Stimulated activated CD8-positive, alpha-beta memory T cell treated with anti-CD3 and anti-CD28 coated beads, Interleukin-15, amount 100 ng/mL, for 24 hours (primary cell): ENCODE measurements at places on chromosomes 6 and 20.

- no peak for DNase-seq
Observed at GRCh38 chr20:62352402-62353288, 14.5 kb downstream of the LAMA5 start.

GRCh38 chr6:119658917-119659316, 309.4 kb upstream of the MAN1A1 start:
- DNase-seq: no peak

GRCh38 chr6:71049198-71049770, 92.4 kb upstream of the B3GAT2 start:
- DNase-seq: no peak

DNA sequence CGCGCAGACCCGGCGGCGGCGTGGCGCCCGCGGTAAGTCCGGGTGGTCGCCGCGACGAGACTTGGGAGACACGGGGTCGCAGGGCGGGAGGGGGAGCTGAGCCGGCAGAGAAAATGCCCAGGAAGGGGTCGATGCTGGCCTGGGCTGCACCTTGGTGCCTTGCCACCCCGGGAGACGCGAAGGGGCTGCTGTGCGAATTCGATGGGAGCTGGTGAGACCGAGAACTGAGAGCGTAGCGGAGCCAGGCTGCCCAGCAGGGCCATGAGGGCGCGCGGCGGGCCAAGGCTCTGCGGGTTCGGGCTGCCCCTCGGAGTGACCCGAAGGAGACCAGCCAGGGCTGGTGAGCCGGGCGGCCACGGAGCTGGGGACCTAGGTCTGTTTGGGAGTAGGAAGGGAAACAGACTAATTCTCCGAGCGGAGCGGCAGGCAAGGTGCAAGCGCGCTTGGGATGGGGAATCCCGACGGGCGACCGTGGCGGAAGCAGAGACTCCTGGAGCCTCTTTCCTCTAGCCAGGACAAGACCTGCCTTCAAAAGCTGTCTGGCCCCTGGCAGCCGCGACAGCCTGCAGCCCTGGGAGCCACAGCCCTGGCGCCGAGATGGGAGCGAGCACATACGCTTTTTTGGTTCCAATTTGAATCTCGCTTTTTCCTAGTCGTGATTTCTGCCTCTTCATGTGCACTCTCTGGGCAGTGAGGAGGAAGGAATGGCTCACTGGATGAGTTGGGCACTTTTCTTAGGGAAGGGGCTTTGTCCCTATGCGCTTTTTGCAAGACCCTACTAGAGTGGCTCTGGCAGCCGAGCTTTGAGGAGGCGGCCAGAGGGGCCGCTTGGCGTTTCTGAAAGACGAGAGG, 691 bp downstream of the SYNDIG1 start:
- DNase-seq: no peak

DNA sequence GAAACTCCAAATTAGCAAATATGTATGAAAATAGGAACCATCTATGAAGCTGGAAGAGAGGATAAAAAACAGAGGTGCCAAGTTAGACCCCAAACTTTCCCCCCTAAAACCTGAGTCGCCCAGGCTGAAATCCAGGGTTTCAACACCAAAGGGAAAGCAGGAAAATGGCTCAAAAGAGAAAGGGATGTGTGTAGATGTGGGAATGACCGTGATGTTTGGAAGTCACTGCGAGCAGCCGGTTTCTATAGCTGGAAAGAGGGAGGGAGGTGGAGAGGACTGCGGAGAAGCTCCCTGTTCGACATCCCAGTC, 4.5 kb downstream of the RING1 start:
- no peak for DNase-seq

GRCh38 chr6:92043777-92044176, 1375.6 kb downstream of the EPHA7 start:
- no peak for DNase-seq

GRCh38 chr6:10415617-10416480, 975 bp upstream of the TFAP2A start:
- DNase-seq: no peak

DNA sequence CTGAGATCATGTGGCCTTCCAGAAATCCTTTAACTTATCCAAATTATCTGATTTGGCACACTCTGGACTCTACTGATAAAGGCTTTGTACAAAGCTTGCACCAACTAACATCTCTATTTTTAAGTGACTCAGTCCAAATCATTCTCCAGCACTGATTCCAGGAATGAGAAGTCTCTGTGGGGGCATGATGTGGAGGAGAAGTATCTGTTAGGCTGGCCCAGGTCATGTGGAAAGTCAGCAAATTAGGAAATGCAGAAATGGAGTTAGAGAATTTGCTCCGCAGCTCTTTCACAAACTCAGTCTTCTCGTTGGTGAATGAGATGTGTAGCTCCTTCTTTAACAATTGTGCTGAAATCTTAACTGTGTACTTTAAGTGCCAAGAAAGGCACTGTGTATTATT, 165.7 kb downstream of the ZNF217 start:
- DNase-seq: no peak

GRCh38 chr6:150720774-150721233, 121.1 kb downstream of the PLEKHG1 start:
- DNase-seq: no peak

DNA sequence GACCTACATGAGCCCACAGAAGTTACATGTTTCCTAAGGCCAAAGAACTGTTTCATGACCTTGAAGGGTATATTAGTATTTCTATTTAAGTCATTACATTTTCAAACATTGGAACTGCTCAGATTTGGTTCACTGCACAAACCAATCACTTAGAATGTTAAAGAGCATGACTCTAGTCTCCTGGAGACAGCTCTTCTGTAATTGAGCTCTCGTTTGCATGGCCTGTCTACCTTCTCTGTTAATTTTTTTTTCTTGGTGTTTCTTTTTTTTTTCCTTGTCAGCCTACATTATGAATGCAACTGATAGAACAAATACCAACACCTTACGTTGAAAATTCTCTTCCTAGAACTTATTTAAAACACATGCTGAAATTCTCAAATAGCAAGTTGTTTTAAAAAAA, 860.2 kb upstream of the MAP3K7 start:
- no peak for DNase-seq

DNA sequence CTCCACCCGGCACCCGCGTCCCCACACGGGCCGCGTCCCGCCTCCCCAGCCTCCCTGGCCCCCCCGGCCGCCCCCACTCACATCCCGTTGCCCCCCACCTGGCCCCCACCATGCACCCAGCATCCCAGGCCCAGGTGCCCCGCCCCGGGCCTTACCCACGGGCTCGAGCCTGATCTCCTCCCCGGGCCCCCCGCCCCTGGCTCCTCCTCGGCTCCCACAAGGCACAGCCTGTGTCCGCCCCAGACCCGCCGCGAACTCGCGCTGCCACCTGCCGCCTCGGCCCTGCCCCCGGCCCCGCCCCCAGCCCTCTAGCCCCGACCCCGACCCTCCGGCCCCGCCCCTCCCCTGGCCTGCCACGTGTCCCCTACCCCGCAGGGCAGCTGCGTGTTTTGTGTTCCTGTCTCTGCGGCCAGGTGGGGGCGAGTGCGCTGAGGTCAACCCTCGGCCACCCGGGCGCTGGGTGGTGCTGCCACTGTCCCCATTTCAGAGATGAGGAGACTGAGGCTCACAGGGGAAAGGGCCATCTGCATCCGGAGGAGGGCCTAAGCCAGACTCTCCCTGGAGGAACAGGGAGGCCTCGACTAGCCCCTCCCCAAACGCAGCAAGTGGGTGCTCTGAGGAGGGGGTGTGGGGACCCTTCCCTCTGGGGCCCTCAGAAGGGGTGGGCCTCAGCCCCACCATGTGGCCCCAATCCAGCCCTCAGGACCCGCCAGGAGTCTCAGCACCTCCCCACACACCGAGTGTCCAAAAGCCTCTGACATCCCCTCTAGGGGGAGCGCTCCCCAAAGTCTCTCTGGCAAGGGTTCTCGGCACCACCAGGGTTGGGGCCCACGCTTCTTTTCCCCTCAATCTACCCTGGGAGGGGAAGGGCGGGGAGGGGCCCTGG, 99.8 kb downstream of the TAF4 start:
- no peak for DNase-seq

DNA sequence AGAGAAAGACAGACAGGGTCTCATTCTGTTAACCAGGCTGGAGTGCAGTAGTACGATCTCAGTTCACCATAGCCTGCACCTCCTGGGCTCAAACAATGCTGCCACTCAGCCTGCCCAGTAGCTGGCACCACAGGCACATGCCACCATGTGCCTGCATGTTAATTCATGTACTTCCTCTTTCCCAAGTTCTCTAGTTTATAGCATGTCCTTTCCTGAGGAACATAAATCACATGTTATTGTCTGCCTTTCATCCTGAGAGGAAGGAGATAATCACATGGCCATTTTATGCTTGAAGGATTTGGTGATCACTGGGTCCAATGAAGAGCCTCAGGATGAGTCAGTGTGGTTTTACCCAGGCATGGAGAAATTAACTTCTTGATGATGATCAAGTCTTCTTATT, 47.9 kb downstream of the COL11A2 start:
- no peak for DNase-seq

- no peak for DNase-seq
Observed at GRCh38 chr20:37416100-37416847, 70.3 kb downstream of the SRC start.

DNA sequence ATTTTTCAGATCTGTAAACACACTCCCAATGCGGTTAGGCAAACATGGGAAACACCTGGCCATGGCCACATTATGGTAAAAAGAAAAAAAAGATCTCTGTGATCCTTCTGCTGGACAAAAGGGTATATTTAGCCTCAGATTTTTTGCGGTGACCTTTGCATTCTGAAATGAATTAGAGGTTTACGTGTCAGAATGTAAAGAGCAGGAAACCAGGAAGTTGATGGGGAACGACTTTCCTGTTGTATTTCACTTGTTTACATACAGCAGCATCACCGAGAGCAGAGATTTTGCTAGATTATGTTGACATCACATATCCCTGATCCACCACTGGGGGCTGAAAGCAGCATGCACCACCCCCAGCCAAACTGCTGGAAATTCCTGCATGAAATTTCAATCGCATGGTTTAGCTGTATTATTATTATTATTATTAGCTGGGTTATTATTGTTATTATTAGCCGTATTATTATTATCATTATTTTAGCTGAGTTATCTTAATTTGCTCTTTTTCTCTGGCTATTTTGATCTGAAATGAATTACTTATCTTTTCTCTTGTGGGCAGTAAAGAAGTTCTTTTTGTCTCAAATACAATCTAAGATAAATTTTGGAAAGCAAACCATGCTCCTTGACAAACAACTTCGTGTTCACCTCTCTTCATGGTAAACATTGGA, 189.4 kb downstream of the ZFP64 start:
- no peak for DNase-seq

GRCh38 chr6:82906951-82907350, 158.7 kb downstream of the UBE3D start:
- no peak for DNase-seq

DNA sequence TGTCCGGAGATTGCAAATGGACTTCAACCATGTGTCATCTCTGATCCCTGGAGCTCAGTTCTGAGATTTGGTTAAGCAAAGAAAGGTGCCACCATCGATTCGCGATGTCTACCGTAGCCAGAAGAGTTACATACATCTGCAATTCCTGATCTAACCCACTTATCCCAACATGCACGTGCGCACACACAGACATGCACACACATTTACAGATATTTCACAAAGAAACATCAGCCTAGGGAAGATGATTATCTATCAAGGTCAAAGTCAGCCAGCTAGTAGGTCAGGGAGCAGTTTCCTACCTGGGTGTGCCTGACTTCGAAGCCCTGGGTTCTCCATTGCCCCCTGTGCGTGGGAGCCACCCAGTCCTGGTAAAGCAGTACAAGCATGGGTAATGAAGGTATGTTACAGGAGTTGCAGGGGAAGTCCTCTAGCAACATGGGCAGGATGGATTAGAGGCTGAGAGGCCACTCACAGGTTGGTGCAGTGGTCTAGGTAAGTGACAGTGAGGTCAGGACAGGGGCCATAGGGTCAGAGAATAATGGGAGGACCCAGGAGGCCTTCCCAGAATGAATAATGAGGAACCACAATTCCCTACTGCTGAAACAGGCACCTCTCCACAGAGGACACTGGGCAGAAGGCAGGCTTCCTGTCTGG, 85.2 kb upstream of the MYL9 start:
- no peak for DNase-seq

DNA sequence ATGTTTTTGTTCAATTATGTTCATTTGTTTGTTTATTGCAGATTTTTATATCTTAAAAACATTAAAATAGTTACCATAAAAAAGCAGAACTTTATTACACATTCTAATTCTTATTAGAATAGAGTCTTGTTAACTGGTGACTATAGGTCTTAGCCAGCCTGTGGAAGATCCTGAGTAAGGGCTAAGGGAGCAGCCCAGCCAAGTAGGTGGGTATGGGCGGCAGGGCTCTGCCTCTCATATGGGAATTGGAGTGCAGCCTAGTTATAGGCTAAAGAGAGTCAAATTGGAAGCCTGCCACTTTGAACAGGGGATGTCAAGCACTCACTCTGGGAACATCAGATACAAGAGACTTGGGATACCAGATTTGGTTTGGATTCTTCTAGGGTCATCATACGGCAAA, 10.5 kb upstream of the HSF2 start:
- no peak for DNase-seq

DNA sequence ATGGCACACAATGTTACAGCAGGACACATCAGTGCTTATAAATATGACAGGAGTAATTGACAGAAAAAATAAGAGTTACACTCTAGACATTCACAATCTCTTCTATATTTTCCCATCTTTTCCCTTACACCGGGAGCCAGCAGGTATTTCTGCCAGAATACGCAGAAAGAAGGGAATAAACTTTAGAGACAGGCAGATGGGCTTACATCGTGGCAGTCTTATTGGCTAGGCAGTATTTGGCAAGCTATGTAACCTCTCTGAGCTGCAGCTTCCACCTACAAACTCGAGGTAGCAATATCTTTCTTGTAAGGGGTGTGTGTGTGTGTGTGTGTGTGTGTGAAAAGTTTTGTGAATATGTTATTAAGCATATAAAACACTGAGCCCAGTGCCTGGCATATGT, 33.0 kb upstream of the TSHZ2 start:
- DNase-seq: no peak

GRCh38 chr20:36305602-36306551, at the start of gene DLGAP4:
Gene DLGAP4, plus strand, starts transcription at chr20:36306339. Its CDS starts 125,379 bp downstream, at chr20:36431718.
- DNase-seq: no peak

DNA sequence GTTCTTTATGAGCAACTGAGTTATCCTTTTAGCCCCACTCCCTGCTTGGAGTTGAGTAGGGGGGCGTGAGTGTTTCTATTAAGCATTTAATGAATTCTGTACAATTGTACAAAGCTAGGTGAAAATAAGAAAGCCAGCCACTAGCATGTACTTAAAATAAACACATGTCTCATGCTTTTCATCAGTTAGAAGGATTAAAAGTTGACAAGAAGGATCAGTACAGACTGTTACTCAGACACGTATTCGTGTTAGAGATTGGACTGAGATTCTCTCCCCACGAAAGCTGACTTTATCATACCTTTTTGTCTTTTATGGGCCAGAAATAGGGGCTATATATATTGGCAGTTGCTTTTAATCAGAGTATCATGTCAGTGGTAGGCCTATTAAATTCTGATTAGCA, 1.7 kb downstream of the HSF2 start:
- DNase-seq: no peak

DNA sequence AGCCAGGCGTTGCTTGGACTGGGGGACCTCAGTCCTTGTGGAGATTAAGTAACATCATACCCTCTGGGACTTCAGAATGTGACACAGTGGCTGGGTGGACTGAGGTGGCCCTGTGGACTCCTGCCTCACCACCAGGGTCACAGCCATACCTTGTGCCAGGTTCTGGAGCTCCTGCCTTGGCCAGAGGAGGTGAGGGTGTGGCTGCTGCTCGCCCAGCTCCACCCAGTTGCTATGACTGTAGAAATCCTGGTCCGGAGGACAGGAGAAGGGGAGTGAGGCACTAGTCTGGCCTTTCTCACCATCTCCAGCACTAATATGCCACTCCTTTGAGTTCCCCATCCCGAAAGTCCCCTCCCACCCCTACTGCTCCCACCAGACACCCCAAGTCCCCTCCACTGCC, 1.9 kb downstream of the VWA7 start:
- no peak for DNase-seq

GRCh38 chr20:2171266-2171790, 69.7 kb downstream of the STK35 start:
- DNase-seq: no peak
